HT1080 (cell line): ENCODE measurements at places on chromosomes 5 and 9. TPM values are rescaled to one million over a fixed set of nuclear protein-coding genes. Genes with fewer than 3 reads are reported as not detected.

DNA sequence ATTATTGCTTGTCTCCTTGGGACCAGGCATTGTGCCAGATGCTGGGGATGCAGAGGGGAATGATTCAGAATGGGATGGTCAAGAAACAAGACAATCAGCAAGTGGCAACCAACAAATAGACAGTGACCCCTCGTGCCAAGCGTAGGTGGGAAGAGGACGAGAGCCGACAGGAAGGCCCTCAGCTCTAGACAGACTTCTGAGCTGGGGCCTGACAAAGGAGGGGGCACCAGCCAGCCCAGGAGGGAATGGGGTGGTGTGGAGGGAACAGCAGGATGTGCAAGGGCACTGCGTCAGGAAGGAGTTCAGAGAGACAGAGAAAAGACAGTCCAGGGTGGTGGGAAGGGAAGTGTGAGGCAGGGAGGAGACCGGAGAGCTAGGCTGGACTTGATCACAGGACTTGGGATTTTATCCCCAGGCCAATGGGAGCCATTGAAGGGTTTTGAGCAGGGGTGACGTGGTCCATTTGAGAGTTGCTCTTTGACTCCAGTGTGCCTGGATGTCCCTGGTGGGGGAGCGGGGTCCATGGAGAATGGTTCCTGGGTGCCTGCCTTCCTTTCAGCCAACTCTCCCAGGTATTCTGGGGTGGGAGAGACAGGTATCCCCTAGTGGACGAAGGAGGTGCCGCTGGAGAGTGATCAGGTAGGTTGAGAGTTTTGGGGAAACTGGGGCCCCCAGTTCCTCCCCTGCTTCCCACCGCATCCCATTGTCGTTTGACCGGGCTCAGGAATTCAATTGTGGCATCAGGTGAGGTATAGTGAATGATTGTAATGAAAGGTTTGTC, 79.3 kb upstream of the ZNF618 start:
- DNase-seq, result no peak

GRCh38 chr9:95516734-95517558, at the start of gene PTCH1:
Gene PTCH1 (minus strand): TSS chr9:95516971.
- no peak for DNase-seq

DNA sequence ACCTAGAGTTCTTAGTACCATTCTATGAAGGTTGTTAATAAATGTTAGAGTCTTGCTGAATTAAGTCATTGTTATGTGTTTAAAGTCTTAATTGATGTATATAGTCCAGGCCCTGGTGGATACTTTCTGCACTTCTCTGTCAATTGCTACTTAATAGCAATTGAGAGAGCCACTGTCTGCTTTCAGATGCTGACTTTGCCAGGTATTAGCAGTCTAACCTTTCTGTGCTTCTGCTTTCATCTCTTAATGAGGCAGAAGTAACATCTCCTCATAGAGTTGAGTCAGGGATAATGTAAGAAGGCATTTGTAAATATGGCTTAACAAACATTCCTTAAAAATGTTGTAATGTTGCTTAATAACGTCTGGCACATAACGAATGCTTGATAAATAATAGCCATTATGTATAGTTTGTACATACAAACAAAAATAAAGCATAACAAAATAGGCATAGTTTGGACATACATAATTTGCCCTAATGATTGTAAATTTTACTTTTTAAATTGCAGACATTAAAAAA, 28.3 kb downstream of the RASGRF2 start:
- no peak for DNase-seq

SKP1 gene
- 235 and 289 TPM in 2 replicates for total RNA-seq

LMBRD2 gene
- 3.9 and 8.0 TPM in 2 replicates for total RNA-seq
